ENCODE measurements at places on chromosomes 12 and 14. TPM values are rescaled to one million over a fixed set of nuclear protein-coding genes. Genes with fewer than 3 reads are reported as not detected.

Gene CYP27B1
- total RNA-seq: 7.4 TPM

DNA sequence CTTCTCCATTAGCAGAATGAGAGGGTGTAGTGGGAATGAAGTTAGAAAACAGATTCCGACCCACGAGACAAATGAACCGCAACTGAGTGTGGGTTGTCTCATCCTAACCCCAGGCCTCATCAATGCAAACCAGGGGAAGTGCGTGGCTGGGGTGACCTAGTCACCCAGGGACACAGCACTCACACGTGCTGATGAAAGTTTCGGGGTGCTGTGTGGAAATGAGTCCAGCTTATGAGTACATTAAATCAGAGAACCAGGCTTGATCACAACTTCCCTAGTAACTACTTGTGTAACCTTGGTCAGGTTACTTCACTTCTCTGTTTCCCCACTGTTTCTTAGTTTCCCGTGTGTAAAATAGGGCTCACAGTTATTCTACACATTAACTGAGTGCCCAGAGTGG, 95.4 kb upstream of the CDKN3 start:
- no peak for DNase-seq

GRCh38 chr14:102333390-102333789, 13.8 kb downstream of the ZNF839 start:
- DNase-seq: no peak

Gene DLK1
- total RNA-seq: not detected

Gene AQP6
- not detected for total RNA-seq
